ENCODE measurements at places on chromosomes 16 and 17.
A peak's percentile ranks its signal among the peaks of the same experiment; 100 is the strongest.

DNA sequence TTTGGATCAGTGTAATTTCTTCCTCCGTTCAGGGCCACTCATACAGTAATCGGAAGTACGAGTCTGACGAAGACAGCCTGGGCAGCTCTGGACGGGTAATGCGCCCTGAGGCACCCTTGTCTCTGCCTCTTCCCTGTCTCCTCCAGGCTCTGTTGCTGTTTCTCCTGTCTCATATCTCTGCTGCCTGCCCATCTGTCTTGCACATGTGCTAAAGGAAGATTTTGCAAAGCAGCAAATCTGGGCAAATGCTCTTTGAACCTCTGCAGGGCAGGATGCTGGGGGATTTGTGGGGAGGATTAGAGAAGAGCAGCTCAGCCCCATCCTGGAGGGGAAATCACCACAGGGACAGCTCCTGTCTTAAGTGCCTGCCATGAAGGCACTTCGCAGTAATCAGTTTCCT, 32.4 kb upstream of the POLR3E start:
- DNase-seq, result no peak

DNA sequence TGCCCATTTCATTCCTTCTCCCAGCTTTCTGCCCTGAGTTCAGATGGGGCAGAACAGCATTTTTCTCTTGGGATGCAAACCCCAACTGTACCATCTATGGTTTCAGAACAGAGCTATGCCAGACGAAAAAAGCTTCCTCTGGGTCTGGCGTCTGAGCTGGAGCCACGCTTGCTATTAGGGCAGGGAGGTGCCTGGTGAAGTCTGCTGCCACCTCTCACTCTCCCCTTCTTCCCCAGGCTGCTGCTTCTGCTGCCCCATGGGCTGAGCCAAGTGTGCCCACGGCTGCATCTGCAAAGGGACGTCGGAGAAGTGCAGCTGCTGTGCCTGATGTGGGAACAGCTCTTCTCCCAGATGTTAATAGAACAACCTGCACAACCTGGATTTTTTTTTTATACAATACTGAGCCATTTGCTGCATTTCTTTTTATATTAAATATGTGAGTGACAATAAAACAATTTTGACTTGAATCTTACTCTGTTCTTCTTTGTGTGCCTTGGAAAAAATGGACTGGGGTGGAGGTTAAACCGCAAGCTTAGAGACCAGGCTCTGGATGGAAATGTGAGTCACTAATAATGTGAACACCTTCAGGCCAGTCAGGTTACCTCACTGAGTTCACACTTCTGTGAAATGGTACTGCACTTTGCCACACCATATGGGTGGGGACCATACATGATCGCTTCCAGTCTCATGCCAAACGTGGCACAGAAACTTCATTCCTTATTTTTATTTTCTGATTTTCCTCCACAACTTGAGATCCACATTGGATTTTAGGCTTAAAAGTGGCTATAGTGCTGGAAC, 1.7 kb upstream of the MT1A start:
- DNase-seq, result no peak

DNA sequence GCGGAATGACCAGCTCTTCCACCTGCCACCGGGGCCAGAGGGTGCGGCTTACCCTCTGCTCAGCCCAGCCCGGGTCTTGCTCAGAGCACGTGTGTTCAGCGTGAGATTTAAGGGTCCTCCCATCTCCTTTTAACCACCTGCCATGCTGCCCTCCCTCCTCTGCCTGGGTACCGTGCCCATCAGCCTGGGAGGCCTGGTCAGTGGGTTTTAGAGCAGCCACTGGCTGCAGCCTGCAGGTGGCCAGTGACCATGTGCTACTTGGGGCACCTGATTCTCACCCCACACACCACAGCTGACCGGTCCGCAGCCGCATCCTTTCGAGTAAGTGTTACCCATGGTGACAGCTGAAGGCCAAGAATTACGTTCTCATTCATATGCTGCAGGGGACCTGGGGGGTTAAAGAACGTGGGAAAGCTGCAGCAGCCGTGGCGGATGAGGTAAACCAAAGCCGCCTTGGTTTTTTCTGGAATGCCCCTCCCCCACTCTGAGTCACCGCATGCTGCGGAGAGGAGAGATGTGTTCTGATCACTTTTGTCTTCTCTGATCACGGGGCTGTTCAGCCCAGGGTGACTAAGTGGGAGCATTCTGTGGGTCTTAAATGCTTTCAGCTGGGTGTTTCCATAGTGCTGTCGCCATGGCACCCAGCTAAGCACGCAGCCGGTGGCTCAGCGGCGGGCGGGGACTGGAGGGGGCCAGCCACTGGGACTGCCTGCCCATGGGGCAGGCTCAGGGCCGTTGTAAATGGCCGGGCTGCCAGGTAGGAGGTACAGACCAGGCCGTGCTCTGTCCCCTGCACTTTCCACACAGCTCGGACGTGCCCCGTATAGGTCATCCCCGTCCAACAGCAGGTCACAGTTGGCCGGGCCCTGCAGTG, 59.8 kb downstream of the BAIAP2 start:
- peak; percentile 80 for DNase-seq

DNA sequence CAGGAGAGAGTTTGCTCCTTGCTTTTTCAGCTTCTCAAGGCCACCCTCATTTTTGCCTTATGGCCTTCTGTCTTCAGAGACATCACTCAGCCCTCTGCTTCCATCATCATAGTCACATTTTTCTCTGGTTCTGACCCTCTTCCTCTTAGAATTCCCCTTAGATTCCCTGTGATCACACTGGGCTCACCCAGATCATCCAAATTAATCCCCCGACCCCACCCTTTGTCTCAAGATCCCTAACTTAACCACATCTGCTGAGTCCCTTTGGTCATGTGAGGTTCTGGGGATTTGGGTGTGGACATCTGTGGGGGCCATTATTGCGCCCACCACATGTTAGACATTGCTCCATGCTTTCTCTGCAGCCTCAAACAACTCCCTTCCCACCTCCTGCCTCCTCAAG, 323.4 kb downstream of the CPPED1 start:
- no peak for DNase-seq

GRCh38 chr16:56237451-56237930, 46.2 kb downstream of the GNAO1 start:
- DNase-seq, result no peak

DNA sequence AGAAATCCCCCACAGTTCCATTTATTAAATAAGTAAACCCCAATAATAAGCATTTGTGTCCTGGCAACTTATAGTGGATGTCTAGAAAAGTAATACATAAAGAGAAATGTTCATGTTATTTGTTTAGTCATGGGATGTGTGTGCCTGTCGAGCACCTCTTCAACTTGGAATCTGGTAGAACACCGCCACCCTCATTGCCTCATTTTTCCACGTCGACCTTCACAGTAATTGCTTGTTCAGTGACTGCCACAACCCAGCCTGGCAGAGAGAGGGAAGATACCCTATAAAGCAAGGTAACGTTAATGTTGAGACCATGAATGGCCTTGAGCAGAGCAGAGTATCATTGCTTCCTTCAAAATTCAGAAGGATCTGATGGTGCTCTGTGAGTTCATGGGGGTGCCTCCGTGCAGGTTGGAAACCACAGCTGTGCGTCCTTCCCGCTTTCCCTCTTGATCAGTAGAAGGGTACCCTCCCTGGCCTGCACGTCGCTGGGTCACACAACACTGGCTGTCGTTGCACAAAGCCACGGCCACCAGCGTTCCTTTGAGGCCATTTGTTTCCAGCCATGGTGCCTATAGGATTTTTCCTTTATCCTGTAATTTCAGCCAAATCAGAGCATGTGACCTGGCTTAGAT, 3.7 kb upstream of the DNASE1 start:
- DNase-seq, result no peak

DNA sequence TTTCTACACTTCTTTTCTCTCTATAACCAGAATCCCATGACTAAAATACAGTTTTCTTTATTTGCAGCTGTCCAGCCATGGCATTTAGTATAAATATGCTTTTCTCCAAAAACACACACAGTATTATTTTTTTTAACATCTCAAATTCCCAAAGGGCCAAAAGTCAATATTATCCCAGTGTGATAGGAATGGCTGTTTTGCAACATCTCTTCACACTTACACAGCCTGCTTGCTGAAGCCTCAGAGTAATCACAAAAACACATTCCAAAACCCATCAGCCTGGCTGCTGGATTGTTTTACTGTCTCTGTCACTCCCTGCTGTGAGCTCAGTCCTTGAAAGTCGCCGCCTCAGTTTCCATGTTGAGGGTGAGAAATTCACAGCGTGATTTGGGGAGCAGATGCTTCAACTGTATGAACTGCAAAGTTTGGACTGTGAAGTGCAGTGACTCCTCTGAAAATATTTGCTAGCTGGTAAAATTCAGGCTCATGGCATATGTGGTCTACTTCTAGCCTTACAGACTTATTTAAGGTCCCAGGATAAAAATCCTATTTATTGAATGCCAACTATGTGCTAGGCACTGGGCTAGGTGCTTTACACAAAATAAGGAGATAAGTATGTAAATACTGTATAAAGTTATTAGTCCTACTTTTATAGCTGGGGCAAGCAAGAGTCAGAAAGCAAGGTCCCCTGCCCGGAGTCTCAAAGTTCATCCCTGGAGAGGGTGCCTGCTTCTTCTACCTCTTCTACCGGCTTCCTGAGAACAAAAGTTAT, 116.5 kb downstream of the SOCS1 start:
- no peak for DNase-seq

DNA sequence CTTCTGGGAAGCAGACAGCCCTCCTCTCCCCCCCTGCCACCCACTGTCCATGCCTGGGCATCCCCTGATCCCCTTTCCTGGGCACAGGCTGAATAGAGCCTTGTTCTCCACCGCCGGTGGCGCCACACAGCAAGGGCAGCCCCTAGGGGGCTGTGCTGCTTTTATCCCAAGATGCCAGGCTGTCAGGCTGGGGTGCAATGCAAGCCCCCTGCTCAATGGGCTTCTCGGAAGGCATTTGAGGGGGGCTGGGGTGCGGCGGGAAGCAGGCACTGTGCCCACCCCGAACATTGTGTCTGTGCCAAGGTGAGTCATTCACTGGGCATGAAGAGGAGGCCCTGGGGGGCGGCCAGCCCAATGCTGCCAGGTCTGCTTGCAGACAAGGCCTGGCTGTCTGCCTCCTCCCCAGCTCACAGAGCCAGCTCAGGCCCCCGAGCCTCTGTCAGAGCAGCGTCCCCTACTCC, 1.5 kb upstream of the GFAP start:
- no peak for DNase-seq

GRCh38 chr17:69179227-69179952, 37.7 kb upstream of the ABCA6 start:
- no peak for DNase-seq

GRCh38 chr16:50153596-50154419, 702 bp downstream of the TENT4B start:
- no peak for DNase-seq
